Activated CD4-positive, alpha-beta T cell treated with anti-CD3 and anti-CD28 coated beads for 48 hours (primary cell): ENCODE measurements at places on chromosomes 6 and 20.

GRCh38 chr20:46844965-46845364 is 49.7 kb upstream of the EYA2 start:
- DNase-seq: no peak

DNA sequence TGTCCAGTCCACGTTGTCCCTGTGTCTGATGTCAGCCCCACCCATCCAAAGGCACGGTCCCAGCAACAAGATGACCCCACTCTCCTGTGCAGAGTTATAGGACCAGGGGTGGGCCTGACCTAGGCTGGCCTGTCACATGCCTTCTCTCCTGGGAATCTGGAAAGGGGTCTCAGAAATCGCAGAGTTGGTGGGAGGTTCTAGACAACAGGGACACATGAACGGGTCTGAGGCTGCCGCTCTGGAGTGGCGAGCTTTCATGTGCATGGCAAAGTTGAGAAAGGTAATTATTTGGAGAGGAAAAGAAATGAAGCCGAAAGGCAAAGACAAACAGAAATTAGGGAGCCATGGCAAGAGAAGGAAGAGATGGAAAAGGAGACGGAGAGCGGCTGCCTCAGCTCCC is 29.5 kb downstream of the BFSP1 start:
- DNase-seq: no peak

DNA sequence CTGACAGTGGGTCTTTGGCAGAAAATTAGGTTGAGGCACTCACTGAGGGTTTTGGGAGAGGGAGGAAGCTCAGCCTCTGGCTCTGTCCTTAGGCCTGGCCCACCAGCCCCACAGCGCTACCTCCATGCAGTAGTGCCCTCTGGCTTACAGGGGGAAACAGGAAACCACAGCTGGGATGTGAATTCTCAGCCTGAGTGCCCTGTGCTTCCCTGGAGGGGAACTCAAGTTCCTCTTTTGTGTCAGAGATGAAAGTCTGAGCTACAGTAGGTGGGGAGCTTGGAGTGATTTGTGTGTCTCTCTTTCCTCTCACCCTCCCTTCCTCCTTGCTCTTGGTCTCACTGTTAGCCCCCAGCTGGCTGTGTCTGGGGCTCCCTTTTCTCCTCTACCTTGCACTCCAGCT is 48.2 kb upstream of the BLCAP start:
- no peak for DNase-seq

GRCh38 chr6:12163149-12163548 is 127.0 kb upstream of the EDN1 start:
- no peak for DNase-seq

DNA sequence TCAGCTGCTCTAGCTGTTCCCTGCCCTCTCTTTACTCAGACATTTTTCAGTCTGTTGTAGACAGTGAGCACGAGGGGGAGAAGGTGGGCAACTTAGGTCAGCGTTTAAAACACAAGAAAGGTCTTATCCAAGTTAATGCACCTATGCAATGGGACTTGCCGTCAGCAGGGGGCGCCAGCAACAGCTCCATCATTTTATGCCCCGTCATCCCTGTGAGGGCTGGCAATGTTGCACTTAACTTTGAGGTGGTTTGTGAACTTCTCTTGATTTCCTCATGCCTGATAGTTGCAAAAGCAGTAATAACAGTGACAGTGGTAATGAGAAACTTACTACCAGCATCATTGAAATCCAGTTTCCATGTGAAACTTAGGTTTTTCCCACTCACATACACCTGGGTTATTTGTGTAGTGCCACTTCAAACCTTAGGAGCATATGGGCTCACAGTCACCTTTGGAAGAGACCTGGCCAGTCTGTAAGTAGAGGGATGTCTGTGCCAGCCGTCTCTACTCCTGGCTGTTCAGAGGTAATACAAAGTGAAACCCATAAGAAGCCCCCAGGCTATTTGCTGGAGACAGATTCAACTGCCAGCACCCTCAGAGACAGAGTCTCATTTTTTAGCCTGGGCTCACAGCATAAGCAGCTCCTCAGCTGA is 44.9 kb upstream of the ID1 start:
- peak; percentile 87 for DNase-seq

DNA sequence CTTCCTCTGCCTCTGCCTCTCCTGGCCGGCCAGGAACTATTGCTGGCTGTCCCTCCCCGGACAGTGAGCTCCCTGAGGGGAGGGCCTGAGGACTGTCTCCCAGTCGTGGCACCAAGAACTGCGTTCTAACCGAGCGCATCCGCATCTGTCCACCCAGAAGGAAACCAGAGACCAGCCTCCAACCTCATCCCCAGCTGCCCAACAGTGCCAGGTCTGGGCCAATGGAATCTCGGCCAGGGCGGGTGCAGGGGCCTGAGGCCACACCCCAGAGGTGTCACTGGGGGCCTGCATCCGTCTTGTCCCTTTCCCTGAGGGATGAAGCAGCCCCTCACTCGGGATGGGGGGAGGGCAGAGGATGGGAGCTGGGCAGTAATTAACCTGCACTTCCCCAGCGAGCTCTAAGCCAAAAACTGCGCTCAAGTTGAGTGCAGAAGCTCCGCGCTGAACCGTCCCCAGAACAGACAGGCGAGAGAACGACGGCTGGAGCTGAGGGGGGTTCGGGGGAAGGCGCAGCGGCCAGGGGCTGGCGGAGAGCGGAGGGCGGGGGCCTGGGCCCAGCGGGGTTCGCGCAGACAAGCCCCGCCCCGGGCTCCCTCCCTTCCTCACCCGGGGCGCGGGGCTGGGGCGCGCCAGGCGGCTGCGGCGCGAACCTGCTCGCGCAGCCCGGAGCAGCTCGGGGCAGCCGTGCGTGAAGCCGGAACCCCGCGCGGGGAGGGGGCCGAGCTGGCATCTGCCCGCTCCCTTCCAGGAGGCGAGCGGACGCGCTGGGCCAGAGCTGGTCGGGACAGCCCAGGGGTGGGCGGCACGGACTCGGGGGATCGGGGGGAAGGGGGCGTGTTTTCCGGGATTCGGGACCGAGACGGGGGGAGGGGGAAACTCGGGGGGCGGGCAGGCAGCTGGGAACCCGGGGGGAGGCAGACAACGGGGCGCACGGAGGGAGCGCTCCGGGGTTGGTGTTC is 1.4 kb downstream of the TFEB start:
- peak; percentile 62 for DNase-seq
